Activated gamma-delta T cell treated with Interleukin-2 at 50 U/mL for 16 hours (primary cell): ENCODE measurements at places on chromosomes 2 and 18.
A peak's percentile ranks its signal among the peaks of the same experiment; 100 is the strongest.

DNA sequence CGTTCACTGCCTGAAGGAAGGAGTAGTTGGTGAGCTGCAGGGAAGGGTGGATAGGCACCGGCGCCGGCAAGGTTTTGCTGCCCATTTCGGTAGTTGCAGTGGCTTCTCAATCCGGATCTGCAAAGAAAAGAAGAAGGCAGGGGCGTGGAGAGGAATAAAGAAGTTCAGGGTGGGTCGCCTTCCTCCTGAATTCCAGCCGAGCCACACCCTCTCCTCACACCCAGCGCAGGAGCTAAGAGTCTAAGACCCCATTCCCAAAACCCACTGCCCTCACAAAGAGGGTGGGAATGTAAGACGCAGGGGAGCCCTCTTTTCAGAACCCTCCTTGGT is 4.7 kb downstream of the OSR1 start:
- DNase-seq, result no peak

- no peak for DNase-seq
These were observed 146.6 kb upstream of the REV1 start for GRCh38 chr2:99636144-99637034.

DNA sequence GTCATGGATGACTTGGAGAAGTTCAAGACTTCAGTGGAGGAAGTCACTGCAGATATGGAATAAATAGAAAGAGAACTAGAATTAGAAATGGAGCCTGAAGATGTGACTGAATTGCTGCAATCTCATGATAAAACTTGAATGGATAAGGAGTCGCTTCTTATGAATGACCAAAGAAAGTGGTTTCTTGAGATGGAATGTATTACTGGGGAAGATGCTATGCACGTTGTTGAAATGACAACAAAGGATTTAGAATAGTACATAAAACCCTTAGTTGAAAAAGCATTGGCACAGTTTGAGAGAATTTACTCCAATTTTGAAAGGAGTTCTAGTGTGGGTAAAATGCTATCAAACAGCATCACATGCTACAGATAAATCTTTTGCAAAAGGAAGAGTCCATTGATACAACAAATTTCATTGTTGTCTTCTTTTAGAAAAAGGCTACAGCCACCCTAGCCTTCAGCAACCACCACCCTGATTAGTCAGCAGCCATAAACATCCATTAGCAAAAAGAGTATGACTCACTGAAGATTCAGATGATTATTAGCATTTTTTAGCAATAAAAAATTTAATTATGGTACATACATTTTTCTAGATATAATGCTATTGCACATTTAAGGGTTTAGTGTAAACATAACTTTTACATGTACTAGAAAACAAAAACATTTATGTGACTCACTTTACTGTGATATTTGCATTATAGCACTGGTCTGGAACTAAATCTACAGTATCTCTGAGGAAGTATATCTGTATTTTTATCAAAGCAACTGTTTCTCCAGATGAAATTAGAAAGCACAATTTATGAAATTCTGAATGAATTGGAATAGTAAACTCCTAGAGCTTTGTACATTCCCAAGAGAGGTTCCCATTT is 110.5 kb upstream of the TACR1 start:
- no peak for DNase-seq

- no peak for DNase-seq
These were observed 246.1 kb downstream of the TWIST2 start for GRCh38 chr2:239093952-239094351.

DNA sequence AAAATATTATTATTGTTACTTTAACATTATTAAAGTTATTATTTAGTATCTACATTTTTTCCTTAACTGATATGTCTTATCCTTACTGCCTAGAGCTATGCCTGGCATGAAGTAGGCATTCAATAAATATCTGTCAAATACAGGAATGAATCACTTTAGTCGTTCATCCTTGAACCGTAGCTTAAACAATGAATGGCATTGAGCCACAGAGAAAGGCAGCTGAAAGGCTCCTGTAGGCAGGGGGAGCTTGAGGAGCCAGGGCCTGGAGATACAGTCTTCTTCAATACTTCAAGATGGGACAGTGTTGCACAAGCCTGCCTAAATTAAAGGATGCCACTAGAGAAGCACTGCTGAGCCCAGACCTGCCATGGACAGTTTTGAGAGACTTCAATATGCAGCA is 22.5 kb downstream of the CYRIA start:
- no peak for DNase-seq

GRCh38 chr18:42064109-42064508 is 109.1 kb downstream of the PIK3C3 start:
- no peak for DNase-seq

GRCh38 chr2:25558262-25558661 is 115.1 kb downstream of the DTNB start:
- DNase-seq, result peak; percentile 14

DNA sequence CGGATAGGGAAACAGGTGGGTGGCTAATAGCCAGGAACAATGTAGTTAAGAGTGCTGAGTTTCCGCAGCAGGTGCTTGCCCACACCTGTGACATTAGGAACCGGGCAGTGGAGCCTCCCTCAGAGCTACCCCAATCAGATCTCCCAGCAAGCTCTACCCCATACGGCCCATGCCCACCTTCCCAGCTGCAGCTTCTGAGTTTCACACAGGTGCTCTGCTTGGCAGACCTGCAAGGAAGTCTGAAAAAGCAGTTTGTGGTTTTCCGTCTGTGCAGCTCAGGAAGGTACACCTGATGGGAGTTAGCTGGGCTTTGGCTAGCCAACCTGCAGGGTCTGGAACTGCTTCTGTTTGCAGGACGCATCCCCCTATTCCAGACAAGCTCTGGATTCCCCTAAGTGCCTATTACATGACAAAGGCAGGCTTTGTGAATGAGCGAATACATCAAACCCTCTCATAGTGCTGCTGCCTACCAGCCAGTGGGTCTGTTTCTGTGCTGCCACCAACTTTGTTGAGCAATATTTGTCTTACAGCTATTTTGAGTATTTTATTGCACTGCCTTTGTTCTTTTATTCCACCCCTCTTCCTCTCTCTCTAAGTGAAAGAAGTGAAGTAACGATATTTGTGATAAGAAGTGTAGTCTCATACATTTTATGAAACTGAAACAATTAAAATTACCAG is 24.7 kb upstream of the CEP68 start:
- no peak for DNase-seq

DNA sequence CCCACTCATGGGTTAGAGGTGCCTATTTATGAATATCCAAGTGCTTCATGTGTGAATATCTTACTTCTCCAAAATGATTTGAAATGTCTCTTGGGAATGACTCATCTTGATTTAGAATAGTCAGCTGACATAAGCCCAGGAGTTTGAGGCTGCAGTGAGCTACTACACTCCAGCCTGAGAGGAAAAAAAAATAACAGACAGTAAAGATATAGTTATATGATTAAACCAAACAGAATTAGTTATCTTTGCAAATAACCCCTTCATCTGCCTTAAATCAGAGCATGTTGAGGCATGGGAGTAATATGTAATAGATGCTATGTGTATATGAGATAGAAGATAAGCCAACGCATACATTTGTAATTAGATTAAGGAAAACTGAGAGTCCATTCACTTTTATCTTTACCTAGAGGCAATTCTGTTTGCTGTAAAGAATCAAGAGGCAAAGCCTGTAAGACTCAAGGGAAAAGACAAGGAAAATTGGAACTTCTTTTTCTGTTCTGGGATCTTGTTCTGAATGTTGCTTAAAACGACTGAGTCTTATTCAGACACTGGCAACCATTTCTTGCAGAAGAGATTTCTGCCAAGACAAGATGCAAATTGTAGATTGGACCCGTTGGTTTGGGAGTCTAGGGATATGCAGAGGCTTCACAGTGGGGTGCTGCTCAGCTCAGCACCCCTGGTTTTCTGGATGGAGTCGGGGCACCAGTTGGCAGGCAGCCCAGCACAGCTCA is 104.4 kb downstream of the LIPG start:
- no peak for DNase-seq

DNA sequence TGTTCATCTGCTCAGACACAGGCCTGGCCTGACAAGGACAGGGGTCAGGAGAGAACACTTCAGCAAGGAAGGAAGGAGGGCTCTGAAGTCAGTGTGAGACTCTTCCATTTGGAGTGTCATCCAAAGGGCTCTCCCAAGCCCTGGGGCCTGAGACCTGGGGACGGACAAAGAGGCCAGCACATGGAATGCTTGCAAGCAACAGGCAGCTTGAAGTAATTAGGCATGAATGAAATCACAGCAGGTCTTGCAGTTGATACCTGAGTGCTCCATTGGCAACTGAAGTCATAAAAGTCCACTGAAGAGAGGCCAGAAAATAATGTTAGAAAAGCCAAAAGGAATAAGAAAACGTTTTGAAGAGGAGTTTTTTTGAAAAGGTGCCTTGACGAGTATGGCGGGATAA is 231.7 kb downstream of the VAPA start:
- DNase-seq, result no peak

GRCh38 chr2:233416199-233416598 is 61.9 kb downstream of the DGKD start:
- DNase-seq, result no peak

- DNase-seq, result no peak
These were observed 11.2 kb downstream of the REV1 start for GRCh38 chr2:99478632-99479031.

DNA sequence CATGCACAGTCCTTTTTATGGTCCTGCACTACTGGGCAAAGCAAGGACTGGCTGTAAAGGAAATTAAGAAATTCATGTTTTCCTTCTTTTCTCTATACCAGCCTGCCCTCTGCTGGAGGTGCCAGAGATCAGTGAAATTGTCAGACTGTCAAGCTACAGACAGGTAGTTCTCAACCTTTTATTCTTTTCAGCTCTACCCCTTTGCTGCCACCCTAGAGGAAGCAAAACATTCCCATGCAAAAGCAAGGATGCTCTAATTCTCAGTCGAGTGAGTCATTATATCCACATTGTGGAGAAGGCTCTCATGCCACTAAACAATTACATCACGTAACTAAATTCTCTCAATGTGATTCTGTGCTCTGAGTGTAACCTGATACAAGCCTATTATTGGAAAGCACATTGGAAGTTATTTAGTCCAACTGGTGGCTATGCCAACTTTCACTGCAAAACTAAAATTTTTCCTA is 25.0 kb upstream of the RAPGEF4 start:
- DNase-seq, result peak; percentile 23

DNA sequence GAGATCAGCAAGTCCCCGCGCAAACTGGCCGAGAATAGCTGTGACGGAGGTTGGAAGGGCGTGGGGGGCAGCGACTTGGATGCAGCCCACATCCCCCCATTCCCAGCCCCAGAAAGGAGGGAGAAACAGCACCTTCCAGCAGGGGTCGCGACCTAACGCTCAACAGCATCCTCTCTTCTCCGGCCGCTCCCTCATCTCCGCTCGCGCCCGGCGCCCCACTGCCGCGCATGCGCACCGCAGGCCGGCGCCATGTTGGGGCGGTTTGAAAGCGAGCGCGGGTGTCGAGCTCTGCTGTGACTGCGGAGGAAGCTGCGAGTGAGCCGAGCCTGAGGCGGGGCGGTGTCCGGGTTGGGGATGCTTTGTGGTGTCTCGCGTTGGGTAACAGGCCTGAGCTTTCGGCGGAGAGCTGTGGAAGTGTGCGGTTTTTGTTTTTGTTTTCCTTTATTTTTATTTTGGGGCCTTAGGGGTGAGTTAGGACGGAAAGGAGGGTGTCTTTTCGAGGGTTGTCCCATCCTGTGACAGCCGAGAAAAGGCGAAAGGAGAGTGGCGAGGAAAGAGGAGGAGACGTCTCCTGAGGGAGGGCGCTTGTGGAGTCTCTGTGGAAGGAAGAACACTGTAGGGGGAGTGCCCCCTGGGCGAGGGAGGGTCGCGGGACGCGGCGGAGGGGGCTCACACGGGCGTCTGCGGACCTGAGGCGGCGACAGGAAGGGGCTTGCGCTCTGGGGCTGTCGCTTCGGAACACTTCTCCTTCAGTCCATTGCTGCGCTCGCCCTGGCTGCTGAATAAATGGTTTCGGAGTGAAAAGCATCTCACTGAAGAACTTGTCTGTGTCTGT is at the start of the genes C18orf54 and STARD6:
TSS of gene C18orf54 (plus strand) at position 247 of the 835 bp plus-strand sequence. CDS start 2,667 bp downstream, outside the sequence.
TSS of gene STARD6 (minus strand) at position 199 of the 835 bp plus-strand sequence. CDS start 3,285 bp downstream, outside the sequence.
- peak; percentile 85 for DNase-seq

GRCh38 chr2:121828281-121828731 is 72.9 kb downstream of the TSN start:
- no peak for DNase-seq

DNA sequence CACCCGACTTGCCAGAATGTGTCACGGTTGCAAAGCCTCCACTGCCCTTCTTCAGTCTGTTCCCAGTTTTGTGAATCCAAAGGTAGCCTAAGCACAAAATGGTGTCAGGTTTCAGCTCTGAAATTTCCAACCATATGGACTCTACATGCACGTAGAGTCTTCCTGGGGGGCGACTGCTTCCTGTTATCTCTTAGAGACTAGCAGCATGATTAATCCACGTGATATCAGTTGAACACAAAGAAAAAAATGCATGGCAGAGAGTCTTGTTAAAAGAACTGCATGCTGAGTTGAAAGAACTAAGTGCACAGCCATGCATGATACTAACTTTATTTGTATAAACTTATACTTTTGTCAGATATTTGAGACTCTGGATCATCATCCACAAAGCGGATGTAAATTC is 404.4 kb downstream of the SOCS6 start:
- no peak for DNase-seq

GRCh38 chr2:127508631-127509034 is 17.7 kb downstream of the IWS1 start:
- no peak for DNase-seq

GRCh38 chr2:147133286-147133908 is 711.4 kb upstream of the ACVR2A start:
- no peak for DNase-seq

- no peak for DNase-seq
These were observed 20.2 kb upstream of the TUBB6 start for GRCh38 chr18:12287684-12288402.

- no peak for DNase-seq
These were observed 6.5 kb downstream of the NBAS start for GRCh38 chr2:15554525-15555218.

DNA sequence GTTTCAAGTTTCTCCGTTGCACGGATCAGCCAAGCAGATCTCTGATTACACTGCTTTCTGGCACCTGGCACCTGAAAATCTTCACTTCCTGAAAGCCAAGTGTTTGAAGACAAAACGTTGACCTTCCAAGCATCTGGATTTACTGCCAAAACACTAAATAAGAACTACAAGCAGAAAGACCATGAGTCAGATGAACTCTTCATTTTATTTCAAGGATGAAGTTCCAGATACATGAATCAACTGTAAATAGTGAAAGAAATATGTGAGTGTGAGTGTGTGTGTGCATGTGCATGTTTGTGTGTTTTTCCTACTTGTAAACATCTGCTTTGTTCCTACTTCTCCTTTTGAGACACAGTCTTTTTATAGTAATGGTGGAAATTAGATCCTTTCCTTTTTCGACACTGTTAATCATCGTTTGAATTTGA is 60.0 kb upstream of the DTNA start:
- DNase-seq, result no peak

GRCh38 chr18:38751211-38751610 is 1185.6 kb upstream of the CELF4 start:
- DNase-seq, result no peak

- no peak for DNase-seq
These were observed 138.9 kb upstream of the HDAC4 start for GRCh38 chr2:239539776-239540100.
